Neural cell (in vitro differentiated cells): ENCODE measurements at places on chromosomes 2 and 18. TPM values are rescaled to one million over a fixed set of nuclear protein-coding genes. Genes with fewer than 3 reads are reported as not detected.

The CD226 gene
- 0.11 and 2.5 TPM in 2 replicates for polyA plus RNA-seq

The NT5DC4 gene
- polyA plus RNA-seq: not detected in 2 replicates

The STRN gene
- polyA plus RNA-seq: 9.9 and 10.6 TPM in 2 replicates

The PSD4 gene
- 0.30 and 0.67 TPM in 2 replicates for polyA plus RNA-seq

The LYG1 gene
- polyA plus RNA-seq: 2.8 and 6.8 TPM in 2 replicates

The KCNJ3 gene
- 0.68 and 2.3 TPM in 2 replicates for polyA plus RNA-seq

The SLC9A4 gene
- 0.06 and 0.15 TPM in 2 replicates for polyA plus RNA-seq

The RFX8 gene
- not detected in 2 replicates for polyA plus RNA-seq

The EVX2 gene
- polyA plus RNA-seq: not detected in 2 replicates

The POTEI gene
- polyA plus RNA-seq: 0.25 and 0.48 TPM in 2 replicates

The VWA3B gene
- not detected in 2 replicates for polyA plus RNA-seq

The LOXHD1 gene
- polyA plus RNA-seq: not detected in 2 replicates

The SPAST gene
- 105 and 121 TPM in 2 replicates for polyA plus RNA-seq

The WNT6 gene
- not detected in 2 replicates for polyA plus RNA-seq

The ZNF385B gene
- polyA plus RNA-seq: 0.30 and 0.31 TPM in 2 replicates

The GAREM1 gene
- polyA plus RNA-seq: 1.3 and 3.5 TPM in 2 replicates

The IL1RN gene
- polyA plus RNA-seq: not detected in 2 replicates

The LYG2 gene
- polyA plus RNA-seq: not detected in 2 replicates

The SLC23A3 gene
- 0.12 and 0.28 TPM in 2 replicates for polyA plus RNA-seq

The GPR35 gene
- 2.8 and 4.1 TPM in 2 replicates for polyA plus RNA-seq

The UGT1A4 gene
- not detected in 2 replicates for polyA plus RNA-seq

The GREB1L gene
- polyA plus RNA-seq: 23.3 and 24.2 TPM in 2 replicates

The ASAP2 gene
- 41.0 and 54.6 TPM in 2 replicates for polyA plus RNA-seq

The SP140L gene
- not detected in 2 replicates for polyA plus RNA-seq

The GAREM2 gene
- 3.2 and 3.9 TPM in 2 replicates for polyA plus RNA-seq

The TBR1 gene
- 4.5 and 7.2 TPM in 2 replicates for polyA plus RNA-seq
